Naive thymus-derived CD4-positive, alpha-beta T cell (primary cell): ENCODE measurements at places on chromosomes 12 and 14. TPM values are rescaled to one million over a fixed set of nuclear protein-coding genes. Genes with fewer than 3 reads are reported as not detected.

DNA sequence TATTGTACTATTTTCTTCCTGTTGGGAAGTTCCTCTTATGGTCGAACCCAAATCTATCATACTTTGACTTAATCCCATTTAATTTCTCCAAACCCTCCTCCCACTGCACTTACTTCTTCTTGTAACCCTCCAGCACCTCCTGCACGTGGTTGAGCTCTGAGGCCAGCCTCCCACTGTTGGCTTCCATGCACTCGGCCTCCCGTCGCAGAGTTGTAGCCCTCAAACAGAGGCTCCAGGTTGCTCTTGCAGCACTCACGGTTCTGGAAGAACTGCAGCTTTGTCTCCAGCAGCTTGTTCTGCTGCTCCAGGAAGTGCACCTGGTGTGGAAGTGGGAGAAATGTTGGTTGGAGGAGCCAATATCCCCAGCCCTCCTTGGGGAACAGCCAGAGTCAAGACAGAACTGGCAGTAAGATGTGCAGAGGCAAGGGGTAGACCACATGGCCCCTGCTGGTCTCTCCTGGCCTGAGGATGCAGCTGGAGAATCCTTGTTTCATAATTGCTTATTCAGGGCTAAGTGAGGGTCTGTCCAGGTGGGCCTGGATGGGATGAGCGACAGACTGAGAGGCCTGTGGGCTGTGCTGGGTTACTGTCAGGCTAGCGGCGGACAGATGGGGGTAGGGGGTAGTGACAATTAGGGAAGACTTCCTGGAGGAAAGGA is 18.4 kb upstream of the KRT86 start:
- no peaks in the 10 kb centered on the region for H3K4me1 ChIP-seq
- peaks cover 2% of the 10 kb centered on the region for H3K27me3 ChIP-seq
- DNase-seq, result no peak
- H3K27ac ChIP-seq, result no peak overlapping the region
- H3K36me3 ChIP-seq, result no peaks in the 10 kb centered on the region

GRCh38 chr12:132566516-132567131 is 43.8 kb downstream of the LRCOL1 start:
- no peak overlapping the region for H3K27ac ChIP-seq
- H3K4me3 ChIP-seq, result no peak overlapping the region
- no peaks in the 10 kb centered on the region for H3K4me1 ChIP-seq

DNA sequence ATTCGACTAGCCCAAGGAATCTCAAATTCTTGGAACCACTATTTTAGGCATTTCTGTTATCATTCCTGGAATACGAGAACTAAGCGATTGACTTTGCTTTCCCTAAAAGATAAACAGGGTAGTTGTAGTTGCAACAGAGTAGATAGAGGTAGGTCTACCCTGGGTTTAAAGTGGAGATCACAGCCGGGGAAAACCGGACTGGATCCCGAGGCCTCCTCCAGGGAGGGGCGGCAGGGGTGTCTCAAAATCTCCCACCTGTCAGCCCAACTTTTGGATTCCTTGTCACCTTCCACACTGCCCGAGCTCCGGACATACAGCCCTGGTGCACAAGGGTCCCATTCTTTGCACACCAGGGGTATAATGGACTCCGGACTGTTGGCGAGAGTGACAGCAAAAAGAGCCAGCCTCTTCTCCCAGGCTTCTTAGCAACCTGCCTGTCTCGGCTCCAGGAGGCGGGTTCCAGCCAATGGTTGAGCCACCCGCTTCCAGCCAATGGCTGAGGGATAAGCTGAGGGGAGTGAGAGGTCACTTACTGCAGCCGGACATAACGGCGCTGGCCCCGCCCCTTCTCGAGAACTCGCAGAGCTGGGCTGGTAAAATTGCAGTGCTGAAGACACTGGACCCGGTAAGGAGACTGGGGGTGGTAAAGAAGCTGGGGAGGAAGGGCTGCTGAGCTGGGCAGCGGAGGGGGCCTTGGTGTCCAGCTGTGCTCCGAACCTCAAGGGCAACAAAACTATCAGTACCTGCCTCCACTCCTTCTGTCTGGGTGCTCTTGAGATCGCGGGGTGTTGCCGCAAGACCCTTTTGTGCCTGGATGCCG is at the start of gene SUOX:
TSS of gene SUOX (plus strand) at position 562 of the 820 bp plus-strand sequence. CDS start 4,946 bp downstream, outside the sequence.
- H3K27me3 ChIP-seq, result no peaks in the 10 kb centered on the region
- H3K4me1 ChIP-seq, result no peaks in the 10 kb centered on the region
- H3K27ac ChIP-seq, result no peak within 1 kb of the TSS
- DNase-seq, result no peak
- peaks cover 6% of the 10 kb centered on the region for H3K36me3 ChIP-seq
- no peak within 1 kb of the TSS for H3K4me3 ChIP-seq

DNA sequence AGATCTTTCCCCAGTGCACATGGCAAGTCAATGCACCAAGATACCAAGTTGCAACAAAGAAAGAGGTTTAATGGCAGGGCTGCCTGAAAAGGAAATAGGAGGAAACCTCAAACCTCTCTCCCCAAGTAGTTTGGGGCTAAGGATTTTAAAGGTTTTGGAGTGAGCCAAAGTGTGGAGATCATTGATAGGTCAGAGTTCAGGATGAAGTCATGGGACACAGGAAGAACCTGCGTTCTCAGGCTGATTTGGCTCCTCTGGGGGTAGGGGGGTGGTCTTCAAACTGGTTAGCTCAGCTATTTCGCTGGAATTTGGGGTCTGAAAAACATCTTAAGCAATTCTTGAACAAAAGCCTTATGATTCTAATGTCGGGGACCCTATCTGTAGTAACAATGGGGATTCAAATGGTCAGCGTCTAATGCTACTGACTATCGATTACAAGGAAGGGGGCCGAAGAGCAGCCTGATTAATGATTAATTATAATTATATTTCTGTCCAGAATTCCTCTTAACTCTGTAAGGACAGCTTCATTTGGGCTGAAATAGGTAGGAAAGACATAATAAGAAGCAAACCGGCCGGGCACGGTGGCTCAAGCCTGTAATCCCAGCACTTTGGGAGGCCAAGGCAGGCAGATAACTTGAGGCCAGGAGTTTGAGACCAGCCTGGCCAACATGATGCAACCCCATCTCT is 31.4 kb downstream of the AICDA start:
- DNase-seq, result no peak
- no peaks in the 10 kb centered on the region for H3K27me3 ChIP-seq
- H3K36me3 ChIP-seq, result no peaks in the 10 kb centered on the region
- no peak overlapping the region for H3K27ac ChIP-seq

- no peaks in the 10 kb centered on the region for H3K36me3 ChIP-seq
- H3K4me3 ChIP-seq, result no peak overlapping the region
- H3K4me1 ChIP-seq, result peaks cover 3% of the 10 kb centered on the region
- no peak overlapping the region for H3K27ac ChIP-seq
- DNase-seq, result no peak
- H3K27me3 ChIP-seq, result no peaks in the 10 kb centered on the region
Measured at GRCh38 chr12:44287545-44287944, 451.7 kb downstream of the TMEM117 start.

- H3K4me1 ChIP-seq, result peaks cover 53% of the 10 kb centered on the region
- no peaks in the 10 kb centered on the region for H3K27me3 ChIP-seq
- H3K27ac ChIP-seq, result peak overlapping the region; percentile 27
- no peaks in the 10 kb centered on the region for H3K36me3 ChIP-seq
- DNase-seq, result no peak
Measured at GRCh38 chr14:97710726-97711125, 913.5 kb downstream of the VRK1 start.

DNA sequence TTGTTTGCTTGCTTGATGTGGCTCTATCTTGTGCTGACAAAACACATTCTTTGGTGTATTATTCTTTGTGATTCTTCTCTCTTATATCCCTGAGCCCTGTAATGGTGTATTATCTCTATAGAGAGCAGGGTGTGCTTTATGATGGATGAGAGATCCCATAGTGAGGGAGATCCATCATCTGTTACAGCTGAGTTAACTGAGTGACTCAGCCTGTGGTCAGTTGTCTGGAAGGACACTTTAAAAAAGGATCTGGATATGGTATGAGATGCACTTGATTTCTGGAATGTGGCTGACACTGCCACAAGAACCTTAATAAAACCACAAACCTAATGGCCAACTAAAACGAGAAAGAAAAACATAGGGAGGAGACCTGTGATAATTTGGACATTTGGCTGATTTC is 461.4 kb upstream of the SYT1 start:
- no peaks in the 10 kb centered on the region for H3K36me3 ChIP-seq
- no peak for DNase-seq
- no peaks in the 10 kb centered on the region for H3K27me3 ChIP-seq
- no peaks in the 10 kb centered on the region for H3K4me1 ChIP-seq
- no peak overlapping the region for H3K27ac ChIP-seq

- H3K4me3 ChIP-seq, result no peak overlapping the region
- no peak overlapping the region for H3K27ac ChIP-seq
- H3K4me1 ChIP-seq, result no peaks in the 10 kb centered on the region
- DNase-seq, result peak; percentile 59
Measured at GRCh38 chr14:92783813-92784431, 10.2 kb upstream of the GOLGA5 start.

DNA sequence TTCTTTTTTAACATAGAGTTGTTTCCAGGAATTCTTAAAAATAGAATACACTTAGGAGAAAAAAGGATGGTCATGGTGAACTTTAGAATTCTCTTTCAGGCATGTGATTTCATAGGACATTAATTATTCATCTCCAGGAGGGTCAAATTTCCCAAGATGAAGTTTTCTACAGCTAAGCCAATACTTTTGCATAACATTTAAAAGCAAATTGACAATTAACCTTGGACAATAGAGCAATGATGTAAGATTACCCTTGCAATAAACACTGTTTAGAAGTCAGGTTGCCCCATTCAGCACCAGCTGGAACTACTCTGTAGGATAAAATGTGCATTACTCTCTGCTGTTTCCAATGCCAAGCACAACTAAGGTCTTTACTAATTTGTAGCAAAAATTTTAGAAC is 49.5 kb downstream of the SIX1 start:
- peaks cover 2% of the 10 kb centered on the region for H3K27me3 ChIP-seq
- H3K4me3 ChIP-seq, result no peak overlapping the region
- H3K4me1 ChIP-seq, result no peaks in the 10 kb centered on the region
- DNase-seq, result no peak

- no peak overlapping the region for H3K27ac ChIP-seq
- no peak overlapping the region for H3K4me3 ChIP-seq
- no peaks in the 10 kb centered on the region for H3K4me1 ChIP-seq
- H3K27me3 ChIP-seq, result no peaks in the 10 kb centered on the region
- H3K36me3 ChIP-seq, result no peaks in the 10 kb centered on the region
Measured at GRCh38 chr12:106296179-106296877, 6.2 kb upstream of the TCP11L2 start.

DNA sequence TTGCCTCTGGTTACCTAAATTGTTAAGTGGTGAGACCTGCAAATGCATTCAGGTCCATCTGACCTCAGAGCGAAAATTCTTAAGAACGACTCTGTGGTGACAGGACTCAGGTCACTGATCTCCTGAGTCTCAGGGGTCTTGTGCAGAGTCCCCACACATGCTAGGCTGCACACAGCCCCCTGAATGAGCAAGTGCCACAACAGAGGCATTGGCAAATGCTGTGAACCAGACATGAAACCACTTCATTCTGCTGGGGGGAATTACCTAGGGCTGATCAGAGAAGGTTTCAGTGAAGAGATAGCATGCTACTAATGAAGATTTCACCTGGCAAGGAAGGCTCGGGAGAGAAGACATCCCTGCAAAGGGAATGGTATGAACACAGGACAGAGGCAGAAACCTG is 281.6 kb downstream of the ITPR2 start:
- peaks cover 34% of the 10 kb centered on the region for H3K36me3 ChIP-seq
- H3K4me3 ChIP-seq, result no peak overlapping the region
- H3K27ac ChIP-seq, result no peak overlapping the region
- H3K4me1 ChIP-seq, result no peaks in the 10 kb centered on the region
- H3K27me3 ChIP-seq, result no peaks in the 10 kb centered on the region

GRCh38 chr12:47711448-47711847 is 5.6 kb upstream of the RPAP3 start:
- no peak overlapping the region for H3K27ac ChIP-seq
- no peak overlapping the region for H3K4me3 ChIP-seq
- no peaks in the 10 kb centered on the region for H3K36me3 ChIP-seq
- peaks cover 15% of the 10 kb centered on the region for H3K4me1 ChIP-seq
- no peaks in the 10 kb centered on the region for H3K27me3 ChIP-seq

DNA sequence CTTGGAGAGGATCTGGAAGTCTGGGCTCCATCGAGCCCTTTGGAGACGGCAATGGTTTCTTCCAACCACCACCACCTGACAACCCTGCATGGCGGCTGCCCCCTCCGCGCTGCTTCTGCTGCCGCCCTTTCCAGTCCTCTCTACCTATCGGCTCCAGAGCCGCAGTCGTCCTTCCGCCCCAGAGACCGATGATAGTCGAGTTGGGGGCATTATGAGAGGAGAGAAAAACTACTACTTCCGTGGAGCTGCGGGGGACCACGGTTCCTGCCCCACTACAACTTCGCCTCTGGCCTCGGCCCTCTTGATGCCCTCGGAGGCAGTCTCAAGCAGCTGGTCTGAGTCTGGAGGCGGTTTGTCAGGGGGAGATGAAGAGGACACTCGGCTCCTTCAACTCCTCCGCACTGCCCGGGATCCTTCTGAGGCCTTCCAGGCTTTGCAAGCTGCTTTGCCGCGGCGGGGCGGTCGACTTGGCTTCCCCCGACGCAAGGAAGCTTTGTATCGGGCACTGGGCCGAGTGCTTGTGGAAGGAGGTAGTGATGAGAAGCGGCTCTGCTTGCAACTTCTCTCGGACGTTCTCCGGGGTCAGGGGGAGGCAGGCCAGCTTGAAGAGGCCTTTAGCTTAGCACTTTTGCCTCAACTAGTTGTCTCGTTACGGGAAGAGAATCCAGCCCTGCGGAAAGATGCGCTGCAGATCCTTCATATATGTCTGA is 499 bp downstream of the TOGARAM1 start:
- DNase-seq, result peak; percentile 29
- peaks cover 5% of the 10 kb centered on the region for H3K36me3 ChIP-seq
- H3K4me1 ChIP-seq, result peaks cover 43% of the 10 kb centered on the region
- H3K27ac ChIP-seq, result peak overlapping the region; percentile 91
- H3K4me3 ChIP-seq, result peak overlapping the region; percentile 99

DNA sequence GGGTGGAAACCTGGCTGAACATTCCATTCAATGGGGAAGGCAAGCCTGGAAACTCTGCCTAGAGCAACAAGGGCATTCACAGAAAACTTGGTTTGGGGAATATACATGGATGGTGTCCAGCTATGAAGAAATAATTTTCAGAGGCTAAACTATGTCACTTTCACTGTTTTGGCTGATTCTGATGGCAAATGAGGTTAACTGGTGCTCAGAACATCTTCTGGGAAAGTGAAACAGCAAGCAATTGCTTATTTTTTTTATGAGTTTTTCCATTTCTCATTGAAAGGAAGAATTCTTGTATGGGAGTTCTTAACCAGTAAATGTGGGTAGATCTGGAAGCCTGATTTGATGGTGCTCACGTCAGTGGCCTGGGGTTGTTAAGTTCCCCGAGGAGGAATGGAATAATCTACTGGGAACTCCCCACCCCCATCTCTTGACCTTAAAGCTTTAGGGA is 132.8 kb upstream of the BTG1 start:
- H3K27ac ChIP-seq, result no peak overlapping the region
- H3K4me1 ChIP-seq, result no peaks in the 10 kb centered on the region
- no peak for DNase-seq
- H3K4me3 ChIP-seq, result no peak overlapping the region
- no peaks in the 10 kb centered on the region for H3K36me3 ChIP-seq

The GPR137C gene
- not detected for total RNA-seq

The GPRC5A gene
- 0.05 TPM in 1 of 2 replicates, not detected in the other for total RNA-seq

The TAS2R14 gene
- total RNA-seq, result 3.3 and 4.8 TPM in 2 replicates

The KRT82 gene
- not detected for total RNA-seq

The UBR7 gene
- 13.6 TPM for total RNA-seq
